Stimulated activated CD4-positive, alpha-beta T cell treated with anti-CD3 and anti-CD28 coated beads, Interleukin-1b, Interleukin-23, amount 100 ng/mL, for 24 hours (primary cell): ENCODE measurements at places on chromosomes 6 and 20.

DNA sequence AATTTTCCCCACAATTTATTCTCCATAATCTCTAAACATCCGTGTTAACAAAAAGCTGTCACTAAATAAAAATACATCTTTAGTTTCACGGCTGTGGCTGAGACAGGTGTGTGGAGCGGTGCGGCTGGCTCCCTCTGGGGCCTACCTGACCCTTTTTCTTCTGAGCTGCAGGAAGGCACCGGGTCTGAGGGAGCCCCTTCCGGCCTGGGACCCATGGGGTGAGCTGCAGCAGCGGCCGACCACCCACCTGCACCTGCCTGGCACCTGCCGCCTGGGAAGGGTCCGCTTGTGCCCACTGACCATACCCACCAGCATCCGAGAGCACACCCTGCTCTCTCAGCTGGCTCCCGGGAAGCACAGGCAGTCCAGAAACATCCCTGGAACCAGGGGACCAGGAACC, 41.5 kb upstream of the FNDC1 start:
- no peak for DNase-seq

DNA sequence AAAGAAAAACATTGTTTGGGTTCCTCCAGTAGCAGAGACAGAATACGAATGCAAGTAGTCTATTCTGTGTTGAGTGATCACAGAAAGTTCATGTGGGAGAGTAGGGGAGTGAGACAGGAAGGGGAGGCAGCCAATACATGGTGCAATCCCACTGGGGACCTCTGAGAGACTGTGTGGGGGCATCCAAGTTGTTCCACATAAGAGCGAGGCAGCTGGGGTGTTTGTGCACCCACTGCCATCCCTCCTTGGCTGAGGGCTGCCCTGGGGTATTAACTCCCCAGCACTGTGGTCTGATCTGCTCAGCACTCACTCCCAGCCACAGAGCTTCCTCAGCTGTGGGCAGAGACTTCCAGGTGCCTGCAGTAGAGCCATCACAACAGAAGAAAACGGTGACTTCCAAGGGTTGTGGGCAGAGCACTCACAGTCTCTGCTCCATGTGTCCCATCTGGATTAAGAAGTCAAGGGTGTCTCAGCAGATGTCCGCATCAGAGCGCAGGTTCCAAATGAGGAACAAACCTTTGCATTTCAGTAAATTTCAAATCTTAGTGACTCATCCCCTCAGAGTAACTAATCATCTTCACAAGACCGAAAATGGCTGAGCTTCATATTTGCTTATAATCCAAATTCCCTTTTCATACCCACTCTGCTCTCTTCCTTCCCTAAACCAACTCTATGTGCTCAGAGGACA, 101.9 kb upstream of the NAA20 start:
- no peak for DNase-seq

DNA sequence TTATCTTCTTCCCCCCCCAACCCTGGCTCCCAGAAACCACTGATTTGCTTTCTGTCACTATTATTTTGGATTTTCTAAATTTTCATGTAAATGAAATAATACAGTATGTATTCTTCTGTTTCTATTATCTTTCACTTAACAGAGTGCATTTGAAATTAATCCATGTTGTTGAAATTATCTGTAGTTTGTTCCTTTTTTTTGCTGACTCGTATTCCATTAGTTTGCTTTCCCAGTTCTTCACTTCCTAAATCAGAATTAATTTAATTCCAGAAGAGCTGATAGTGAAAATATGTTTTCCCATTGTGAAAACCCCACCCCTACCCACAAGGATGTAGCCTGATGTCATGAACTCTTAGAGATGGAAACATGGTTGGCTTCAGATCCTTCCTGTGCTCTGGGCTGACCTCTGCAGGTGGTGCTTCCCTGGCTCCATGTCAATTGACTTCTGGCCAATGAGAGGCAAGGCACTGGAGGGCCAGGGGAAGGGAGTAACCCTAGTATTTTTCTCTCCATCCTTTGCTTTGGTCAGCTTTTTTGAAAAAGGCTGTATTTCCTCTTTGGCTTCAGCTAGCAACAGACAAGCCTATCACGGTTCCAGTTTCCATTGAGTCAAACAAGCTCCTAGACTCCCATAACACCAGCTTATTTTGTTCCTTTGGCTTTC, 244.4 kb upstream of the HSF2 start:
- no peak for DNase-seq

DNA sequence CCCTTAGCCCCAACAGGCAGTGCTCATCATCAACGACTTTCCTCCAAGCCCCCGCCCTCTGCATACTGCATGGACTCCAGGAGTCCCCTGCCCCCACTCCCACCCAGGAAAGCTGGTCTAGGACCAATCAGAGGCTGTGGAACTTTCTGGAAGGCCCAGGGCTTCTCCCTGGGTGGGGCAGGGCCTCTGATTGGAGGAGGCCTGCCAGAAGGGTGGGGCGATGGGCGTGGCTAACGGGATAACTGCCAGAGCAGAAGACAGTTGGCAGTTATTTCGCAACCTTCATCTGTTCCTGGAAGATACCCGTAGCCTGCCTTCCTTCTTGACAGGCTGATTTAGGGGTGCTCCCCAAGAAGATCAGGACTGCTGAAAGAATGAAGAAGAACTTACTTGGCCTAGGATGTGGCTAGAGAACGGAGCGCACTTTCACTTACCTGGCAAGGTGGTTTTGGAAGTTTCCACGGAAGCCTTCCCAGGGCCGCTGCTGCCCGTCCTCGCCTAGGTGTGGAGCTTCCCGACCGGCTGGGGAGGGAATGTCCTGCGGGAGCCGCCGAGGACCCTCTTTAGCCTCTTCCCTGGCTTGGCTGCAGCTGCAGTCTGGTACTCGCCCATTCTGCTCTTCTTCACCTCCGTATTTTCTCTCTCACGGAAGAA, 209.0 kb downstream of the LRFN2 start:
- DNase-seq = no peak

GRCh38 chr6:56914798-56915658, 39.9 kb upstream of the BEND6 start:
- no peak for DNase-seq

GRCh38 chr20:53599910-53600632, 6.4 kb upstream of the ZNF217 start:
- no peak for DNase-seq

DNA sequence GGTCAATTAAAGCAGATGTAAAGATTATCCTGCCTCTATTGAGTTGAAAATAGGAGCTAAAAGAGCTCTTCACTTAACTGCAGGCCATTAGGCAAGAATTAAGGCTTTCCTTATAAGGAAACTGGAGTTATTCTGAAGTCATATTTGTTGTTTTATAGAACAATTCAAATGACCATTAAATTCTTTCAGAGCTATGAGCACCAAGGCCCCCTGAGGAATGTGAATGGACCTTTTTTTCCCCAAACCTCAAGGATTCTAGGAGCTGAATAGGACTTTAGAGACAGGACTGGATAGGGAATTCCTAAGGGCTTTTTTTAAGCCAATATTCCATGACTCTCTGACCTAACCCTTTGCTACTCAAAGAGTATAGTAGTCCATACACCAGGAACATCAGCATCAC, 565.7 kb upstream of the BTBD3 start:
- DNase-seq = no peak

GRCh38 chr6:93417421-93418013, 1.8 kb downstream of the EPHA7 start:
- DNase-seq = no peak

DNA sequence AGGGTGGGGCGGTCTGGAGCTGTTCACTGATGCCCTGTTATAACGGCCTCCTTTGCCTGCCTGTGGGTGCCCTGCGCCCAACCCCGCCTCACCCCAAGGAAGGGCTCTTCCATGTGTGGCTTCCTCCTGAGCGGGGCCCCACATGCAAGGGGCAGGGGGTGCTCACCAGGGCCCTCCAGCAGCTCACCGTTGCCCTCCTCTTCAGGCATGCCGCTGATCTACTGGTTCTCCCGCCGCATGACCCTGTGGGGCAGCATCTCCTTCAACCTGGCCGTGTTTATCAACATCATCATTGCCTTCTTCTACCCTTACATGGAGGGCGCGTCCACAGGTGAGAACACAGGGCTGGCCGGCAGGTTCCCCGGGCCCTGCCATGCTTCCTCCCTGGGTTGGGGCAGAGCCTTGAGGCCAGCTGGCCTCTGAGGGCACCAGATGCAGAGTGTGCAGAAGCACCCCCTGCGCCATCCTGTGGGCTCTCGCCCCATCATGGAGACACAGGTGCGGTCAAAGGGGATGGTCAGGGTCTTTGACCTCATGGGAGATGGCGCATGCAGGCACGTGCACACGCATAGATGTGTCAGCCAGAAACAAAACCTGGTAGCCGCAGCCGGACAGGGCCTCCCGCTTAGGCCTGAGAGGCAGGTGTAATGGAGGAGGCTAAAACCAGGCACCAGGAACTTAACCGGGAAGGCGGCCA, 22.9 kb downstream of the UQCC2 start:
- no peak for DNase-seq

GRCh38 chr20:24297993-24298392, 171.4 kb upstream of the SYNDIG1 start:
- no peak for DNase-seq

DNA sequence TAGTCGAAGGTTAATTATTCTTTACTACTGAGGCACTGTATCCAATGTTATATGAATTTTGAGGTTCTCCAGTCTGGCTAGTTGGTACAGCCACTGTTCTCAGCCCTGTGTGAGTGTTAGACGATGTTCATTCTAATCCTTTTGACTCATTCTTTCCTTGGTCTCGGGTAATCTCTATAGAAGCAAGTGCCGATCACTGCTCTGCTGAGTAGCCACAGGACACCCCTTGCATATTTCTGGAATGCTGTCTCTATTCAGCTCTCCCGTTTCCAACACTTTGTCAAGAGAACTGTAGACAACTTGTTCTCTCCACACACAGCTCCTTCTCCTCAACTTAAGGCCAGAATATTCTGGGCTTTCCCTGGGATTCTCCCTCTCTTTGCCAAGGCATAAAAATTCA, 42.4 kb upstream of the PLCB1 start:
- DNase-seq = no peak

- DNase-seq = no peak
These were observed 14.2 kb upstream of the PREX1 start for GRCh38 chr20:48841875-48842529.

GRCh38 chr6:146047371-146047770, 18.5 kb downstream of the GRM1 start:
- DNase-seq = no peak

- no peak for DNase-seq
These were observed 20.0 kb downstream of the GABRR1 start for GRCh38 chr6:89197141-89197540.

DNA sequence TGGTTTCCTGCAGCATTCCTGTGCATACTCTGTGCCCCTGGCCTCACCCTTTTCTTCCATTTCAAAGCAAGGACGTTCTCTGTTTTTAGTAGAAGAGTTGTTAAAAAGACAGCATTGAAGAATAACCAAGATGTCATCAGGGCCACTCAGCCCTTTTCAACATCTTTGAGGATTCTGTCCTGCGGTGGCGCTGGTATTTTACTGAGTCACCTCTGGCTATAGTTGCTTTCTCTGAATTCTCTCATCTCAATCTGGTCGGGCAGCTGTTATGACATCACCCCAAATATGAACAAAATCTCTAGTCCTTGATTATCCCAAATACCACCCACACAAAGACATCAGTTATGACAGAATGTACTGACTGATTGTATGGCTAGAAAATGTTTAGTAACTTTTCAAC, 204.2 kb downstream of the GRIK2 start:
- DNase-seq = no peak

DNA sequence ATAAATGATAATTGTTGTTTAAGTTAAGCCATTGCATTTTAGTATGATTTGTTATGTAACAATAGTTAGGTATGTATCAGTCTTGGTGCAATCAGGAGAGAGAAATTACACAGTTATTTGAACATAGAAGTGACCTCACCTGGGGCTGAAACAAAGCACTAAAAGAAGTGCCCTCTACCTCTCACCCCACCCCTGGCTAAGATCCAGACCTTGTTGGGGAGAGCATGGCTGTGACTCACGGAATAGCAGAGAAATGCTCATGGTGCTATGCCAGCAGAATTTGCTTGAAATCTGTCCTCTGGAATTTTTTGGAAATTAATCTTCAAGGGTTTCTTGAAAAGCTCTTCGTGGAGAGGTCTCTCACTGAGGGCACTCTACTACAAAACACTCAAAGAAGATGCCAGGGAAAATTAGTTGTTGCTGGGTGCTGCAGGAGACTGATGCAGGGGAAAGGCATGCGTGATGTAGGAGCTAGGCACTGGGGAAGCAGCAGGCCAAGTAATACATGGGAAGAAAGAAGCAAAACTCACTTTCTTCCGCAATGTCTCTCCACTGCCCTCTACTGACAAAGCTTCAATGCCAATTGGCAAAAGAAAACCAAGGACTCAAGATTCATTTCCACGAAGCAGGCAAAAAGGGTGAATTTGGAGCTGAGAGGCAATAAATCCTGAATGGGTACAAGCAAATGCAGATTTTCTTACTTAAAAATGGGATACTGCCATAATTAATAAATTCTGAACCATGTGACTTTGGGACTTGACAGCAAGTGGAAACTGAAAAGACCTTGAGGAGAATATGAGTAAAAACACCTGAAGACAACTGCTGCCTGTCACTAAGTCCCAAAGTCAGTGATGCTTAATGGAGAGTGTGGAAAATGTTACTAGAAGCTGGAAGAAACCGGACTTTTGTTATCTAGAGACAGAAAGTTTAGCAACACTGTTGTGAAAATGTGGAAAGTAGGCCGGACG, 136.3 kb upstream of the ZNF184 start:
- no peak for DNase-seq

- DNase-seq = no peak
These were observed 154.9 kb downstream of the DLL1 start for GRCh38 chr6:170135821-170136471.

- no peak for DNase-seq
These were observed 39.8 kb upstream of the SLC24A3 start for GRCh38 chr20:19172637-19173036.

DNA sequence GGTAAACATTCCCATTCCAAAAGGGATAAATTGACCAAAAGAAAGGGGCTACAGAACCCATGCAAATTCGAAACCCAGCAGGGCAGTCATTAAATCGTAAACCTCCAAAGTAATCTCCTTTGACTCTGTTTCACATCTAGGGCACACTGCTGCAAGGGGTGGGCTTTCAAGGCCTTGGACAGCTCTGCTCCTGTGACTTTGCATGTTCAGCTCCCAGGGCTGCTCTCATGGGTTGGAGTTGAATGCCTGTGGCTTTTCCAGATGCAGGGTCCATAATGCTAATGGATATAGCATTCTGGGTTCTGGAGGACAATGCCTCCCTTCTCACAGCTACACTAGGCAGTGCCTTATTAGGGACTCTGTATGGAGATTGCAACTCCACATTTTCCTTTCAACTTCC, 211.9 kb upstream of the MANEA start:
- DNase-seq = no peak

GRCh38 chr6:73984571-73985210, 288.7 kb downstream of the CD109 start:
- DNase-seq = no peak
